Renal pelvis (tissue), 12 donors: ENCODE measurements at places on chromosomes 11 and 22. TPM values are rescaled to one million over a fixed set of nuclear protein-coding genes. Genes with fewer than 3 reads are reported as not detected.

The MMP8 gene
- not detected for polyA plus RNA-seq

The MMP7 gene
- polyA plus RNA-seq = 22.6 TPM

The PACS1 gene
- 46.0 TPM for polyA plus RNA-seq

The C11orf87 gene
- 0.23 TPM for polyA plus RNA-seq

The CHRDL2 gene
- polyA plus RNA-seq = 0.31 TPM

The ARHGAP8 gene
- polyA plus RNA-seq = 37.3 TPM

The NF2 gene
- polyA plus RNA-seq = 29.3 TPM

The OR52E8 gene
- polyA plus RNA-seq = not detected

The SPON1 gene
- 71.8 TPM for polyA plus RNA-seq

The SHISAL1 gene
- 1.4 TPM for polyA plus RNA-seq

The LARGE2 gene
- polyA plus RNA-seq = 23.2 TPM
